Stimulated activated CD4-positive, alpha-beta T cell treated with anti-CD3 and anti-CD28 coated beads, Interleukin-1b, Interleukin-23, amount 100 ng/mL, for 1 hour (primary cell): ENCODE measurements at places on chromosomes 4 and X.
A peak's percentile ranks its signal among the peaks of the same experiment; 100 is the strongest.

DNA sequence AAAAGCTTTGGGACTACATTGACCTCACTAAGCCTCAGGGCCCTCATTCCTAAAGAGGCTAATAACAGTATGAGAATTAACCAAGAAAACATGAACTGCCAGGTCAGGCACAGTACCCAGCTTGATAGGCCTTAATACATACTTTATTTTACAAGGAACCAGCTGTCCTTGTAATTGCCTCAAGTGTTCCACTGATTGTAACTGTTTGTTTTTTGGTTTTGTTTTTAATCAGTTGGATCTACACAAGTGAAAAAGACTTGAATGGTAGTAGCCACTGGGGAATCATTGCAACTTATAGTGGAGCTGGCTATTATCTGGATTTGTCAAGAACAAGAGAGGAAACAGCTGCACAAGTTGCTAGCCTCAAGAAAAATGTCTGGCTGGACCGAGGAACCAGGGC is 35.6 kb downstream of the PKD2 start:
- DNase-seq: no peak

DNA sequence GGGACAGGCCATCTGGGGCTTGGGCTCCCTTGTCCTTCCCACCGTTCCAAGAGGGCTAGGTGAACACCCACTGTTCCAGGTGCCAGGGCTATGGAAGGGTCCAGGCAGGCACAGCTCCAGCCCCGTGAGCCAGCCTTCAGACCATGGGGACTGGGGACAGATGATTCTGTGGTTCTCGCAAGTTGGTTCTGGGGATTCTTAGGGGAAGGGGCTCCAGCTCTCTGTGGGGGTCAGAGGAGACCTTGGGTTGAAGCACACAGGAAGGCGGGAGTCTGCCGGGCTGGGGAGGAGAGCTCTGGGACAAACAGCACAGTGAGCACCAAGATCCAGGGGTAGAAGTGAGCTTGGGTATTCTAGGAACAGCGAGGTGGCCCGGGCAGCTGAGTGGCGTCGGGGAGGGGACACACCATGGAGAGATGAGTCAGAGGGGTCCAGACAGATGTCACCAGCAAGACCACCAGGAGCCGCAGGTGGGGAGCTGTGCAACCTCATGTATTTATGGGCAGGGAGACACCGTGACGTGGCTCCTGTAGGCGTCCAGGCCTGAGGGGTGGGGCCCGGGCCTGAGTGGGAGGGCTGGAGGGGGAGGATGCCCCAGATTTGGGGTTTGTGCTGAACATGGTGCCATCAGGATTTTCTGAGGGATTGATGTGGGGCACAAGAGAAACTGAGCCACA is 48.8 kb upstream of the HMX1 start:
- DNase-seq: no peak

GRCh38 chr4:89834486-89835209 is 2.3 kb downstream of the SNCA start:
- no peak for DNase-seq

DNA sequence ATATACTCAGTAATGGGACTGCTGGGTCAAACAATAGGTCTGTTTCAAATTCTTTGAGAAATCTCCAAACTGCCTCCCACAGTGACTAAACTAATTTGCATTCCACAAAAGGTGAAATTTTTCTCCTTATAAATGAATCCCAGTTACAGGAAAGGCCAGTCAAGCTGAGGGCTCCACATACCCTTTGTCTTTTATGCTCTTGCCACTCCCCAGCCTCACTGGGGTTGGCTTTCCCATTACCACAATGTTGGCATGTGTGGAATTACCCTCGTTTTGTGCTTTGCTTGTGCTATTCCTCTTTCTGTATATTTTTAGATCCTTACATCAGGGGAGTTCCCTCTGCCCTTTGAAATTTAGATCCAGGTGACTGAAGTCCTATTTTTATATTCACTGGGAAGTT is 220.2 kb upstream of the LCORL start:
- DNase-seq: no peak

DNA sequence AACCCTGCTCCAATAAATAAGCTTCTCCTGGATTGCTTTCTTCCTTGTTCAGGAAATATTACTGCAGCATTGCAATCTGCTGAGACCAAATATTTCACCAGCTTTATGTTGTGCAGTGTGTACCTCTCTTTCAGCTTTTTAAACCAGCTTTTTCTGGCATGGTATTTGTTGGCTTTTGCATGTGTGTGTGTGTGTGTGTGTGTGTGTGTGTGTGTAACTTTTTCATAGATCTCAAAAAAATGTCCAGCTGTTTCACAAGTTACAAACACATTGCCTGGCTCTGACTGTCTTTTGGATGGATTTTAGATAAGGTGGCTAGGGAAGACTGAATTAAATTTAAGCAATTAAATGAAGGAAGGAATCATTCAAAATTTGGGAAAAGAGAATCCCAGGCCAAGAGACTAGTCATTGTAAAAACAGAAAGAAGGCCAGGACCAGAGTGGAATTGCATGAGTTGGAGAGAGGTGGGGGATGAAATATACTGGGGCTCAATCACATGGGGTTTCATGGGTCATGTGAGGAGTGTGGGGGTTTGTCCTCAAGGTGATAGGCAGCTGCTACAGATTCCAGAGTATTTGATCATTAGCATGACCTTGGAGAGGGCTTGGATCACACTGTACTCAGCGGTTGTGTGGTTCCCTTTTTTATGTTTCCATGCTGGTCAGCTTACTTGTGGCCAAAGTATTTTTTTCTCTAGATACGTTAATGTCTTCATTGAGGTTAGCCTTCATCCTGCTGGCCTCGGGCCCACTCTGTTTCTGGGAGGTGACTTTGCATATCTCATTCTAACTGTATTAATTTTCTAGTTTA is 357.7 kb upstream of the BOD1L1 start:
- no peak for DNase-seq

DNA sequence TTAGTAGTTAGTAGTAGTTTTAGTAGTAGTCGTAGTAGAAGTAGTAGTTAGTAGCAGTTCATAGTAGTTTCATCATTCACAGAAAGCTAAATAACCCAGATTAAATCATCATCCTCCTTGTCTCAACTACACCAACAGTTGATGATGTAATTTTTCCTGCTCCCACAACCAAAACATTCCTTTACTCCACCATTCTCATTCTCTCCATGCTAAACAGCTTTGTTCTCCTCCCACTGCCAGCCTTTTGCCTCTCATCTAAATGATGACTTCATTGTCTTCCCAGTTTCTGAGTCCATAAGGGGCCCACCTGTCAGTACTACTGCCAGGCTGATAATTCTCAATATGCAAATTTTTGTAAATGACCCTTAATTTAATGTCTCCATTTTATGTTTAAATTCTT is 68.9 kb downstream of the ARHGAP24 start:
- DNase-seq: no peak

- DNase-seq: no peak
Measured at GRCh38 chrX:66756717-66757116, 117.8 kb upstream of the EDA2R start.

DNA sequence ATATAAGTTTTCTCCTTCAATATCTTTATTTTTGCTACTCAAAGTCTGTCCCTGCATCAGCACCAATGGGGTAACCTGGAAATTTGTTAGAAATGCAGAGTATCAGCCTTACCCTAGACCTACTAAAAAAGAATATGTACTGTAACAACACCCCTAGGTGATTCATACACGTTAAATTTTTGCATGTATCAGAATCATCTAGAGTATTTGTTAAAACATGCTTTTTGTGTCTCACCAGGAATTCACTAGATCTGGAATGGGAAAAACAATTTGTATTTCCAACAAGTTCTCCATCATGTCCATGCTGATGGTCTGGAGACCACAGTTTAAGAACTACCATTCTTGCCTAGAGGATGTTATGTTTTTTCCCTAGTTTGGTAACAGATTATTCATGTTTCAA is 196.0 kb upstream of the EDNRA start:
- no peak for DNase-seq

GRCh38 chr4:153447175-153447905 is 18.8 kb upstream of the TMEM131L start:
- DNase-seq: no peak

- DNase-seq: no peak
Measured at GRCh38 chr4:182649698-182650477, 267.3 kb downstream of the DCTD start.

DNA sequence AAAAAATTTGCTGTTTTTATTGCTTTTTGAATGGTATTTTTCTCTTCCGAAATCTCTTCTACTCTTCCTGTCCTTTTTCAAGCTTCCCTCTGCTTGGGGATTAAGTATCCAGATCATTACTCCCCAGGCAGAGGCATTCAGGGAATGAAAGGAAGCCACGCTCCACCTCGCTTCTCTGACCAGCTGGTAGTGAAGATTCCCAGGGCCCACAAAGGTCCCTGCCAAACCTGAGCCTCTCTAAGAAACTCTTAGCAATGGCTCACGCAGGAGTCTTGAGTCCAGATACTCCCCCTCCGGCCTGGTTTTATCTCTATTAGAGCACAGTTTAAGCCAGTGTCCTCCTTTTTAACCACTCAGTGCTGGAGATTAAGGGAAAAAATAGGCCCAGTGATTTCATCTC is 51.4 kb upstream of the SOD3 start:
- DNase-seq: no peak

DNA sequence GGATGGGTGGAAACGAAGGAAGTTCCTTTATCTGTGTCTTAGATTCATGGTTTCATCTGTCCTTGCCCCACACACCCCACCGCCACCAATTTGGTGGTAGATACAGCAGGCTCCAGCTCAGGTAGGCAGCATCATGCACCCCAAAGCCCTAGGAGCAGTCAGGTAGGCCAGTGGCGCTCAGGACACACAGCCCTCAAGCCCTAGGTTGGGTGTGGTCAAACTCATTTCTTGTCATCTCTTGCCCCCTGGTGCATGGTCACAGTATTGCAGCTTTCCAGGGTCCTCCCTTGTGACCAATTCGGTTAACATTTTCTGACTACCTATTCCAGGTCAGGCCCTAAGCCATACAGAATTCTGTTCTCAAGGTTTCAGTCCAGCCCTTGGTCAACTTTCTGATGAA is 14.5 kb upstream of the PRRG3 start:
- peak; percentile 29 for DNase-seq

DNA sequence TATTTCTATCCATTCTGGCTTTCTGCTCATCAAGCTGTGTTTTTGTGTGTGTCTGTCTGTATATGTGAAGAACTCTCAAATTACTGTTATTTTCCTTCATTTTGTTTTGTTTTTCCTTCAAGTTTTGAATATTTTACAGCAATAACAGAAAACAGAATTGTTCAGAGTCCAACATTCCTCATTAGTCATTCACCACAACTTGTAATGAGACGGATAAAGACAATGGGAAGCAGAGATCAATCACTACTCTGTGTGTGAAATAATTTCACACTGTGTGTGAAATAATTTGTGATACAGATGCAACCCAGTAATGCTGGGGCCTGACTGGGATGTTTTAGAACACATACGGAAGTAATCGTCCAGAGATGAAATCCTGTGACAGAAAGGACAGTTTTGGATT is 55.2 kb downstream of the HPGD start:
- no peak for DNase-seq

GRCh38 chr4:126611900-126612299 is 1020.9 kb upstream of the INTU start:
- DNase-seq: no peak

DNA sequence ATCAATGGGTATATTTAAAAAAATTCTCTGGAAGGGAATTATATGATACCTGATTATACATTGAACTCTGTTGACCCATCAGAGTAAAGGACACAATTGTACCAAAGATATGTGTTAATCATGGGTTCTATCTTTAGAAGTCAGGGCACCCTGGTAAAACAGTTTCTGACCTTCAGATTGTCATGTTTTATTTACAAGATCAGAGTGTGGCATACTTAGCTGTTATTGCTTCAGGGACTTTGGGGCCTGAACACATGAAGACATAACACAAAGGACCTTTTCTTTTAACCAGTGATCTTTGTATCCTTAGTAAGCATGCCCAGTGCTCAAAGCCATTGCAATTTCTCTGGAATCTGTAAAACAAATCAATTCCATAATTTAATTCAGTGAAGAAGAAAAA is 204.8 kb upstream of the RPS6KA3 start:
- DNase-seq: no peak

- no peak for DNase-seq
Measured at GRCh38 chr4:1172228-1172851, at the start of gene SPON2. Gene SPON2, minus strand, starts transcription at chr4:1172583.

DNA sequence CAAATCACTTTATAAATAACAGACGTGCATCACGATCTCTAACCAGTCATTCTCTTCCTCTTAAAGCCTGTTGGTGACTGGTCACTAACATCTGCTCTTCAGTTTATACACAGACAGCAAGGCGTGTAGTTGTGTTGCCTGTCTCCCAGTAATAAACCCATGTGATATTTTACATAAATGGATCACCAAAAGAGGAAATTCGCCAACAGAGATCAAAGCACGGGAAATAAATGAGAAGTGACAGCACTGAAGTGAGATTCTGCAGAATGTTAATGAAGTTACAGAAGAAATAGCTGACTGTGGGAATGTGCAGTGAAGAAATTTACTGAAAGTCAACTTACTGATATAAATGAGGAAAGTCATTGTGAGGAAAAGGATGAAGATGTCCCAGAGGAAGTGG is 47.0 kb downstream of the AFF1 start:
- DNase-seq: no peak

DNA sequence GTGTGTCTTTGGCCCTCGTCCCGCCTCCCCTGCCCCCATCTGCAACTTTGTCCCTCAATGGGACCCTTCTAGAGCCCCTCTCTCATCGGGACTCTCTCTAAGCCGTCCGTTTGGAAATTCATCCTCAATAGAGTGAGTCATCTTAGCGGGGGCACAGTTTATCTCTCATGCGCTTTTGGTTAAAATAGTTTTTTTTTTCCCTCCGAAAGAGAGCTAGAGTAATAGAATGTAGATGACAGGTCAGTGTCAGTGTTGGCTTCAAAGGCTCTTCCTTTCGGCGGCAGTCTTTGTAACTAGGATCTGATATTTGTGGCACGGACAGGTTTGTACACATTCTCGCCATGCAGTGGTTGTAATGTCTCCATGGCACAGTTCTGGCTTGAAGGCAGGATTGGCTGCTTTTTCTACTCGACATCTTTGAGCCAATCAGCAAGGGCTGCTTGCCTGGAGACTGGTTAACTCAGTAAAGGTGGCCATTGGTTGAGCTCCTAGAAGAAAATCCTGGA is 989 bp downstream of the N4BP2 start:
- DNase-seq: no peak

- no peak for DNase-seq
Measured at GRCh38 chr4:14023036-14023435, 395.5 kb upstream of the BOD1L1 start.

DNA sequence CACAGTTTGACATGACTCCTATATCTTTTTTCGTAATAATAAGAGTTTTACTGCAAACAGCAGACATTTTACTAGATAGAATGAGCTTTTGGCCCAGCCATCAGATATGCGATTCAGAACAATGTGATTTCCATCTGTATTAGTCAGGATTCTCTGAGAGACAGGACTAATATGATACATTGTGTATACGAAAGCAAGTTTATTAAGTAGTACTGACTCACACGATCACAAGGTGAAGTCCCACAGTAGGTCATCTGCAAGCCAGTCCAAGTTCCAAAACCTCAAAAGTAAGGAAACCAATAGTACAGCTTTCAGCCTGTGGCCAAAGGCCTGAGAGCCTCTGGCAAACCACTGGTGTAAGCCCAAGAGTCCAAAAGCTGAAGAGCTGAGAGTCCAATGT is 24.1 kb downstream of the CXCL8 start:
- no peak for DNase-seq

GRCh38 chrX:68693481-68694434 is 46.3 kb downstream of the STARD8 start:
- no peak for DNase-seq

- no peak for DNase-seq
Measured at GRCh38 chrX:69541956-69542355, 37.8 kb downstream of the NALF2 start.

- DNase-seq: no peak
Measured at GRCh38 chrX:100411802-100412715, 2.0 kb upstream of the PCDH19 start.
